ENCODE measurements at places on chromosomes 11 and 22.
A peak's percentile ranks its signal among the peaks of the same experiment; 100 is the strongest.

DNA sequence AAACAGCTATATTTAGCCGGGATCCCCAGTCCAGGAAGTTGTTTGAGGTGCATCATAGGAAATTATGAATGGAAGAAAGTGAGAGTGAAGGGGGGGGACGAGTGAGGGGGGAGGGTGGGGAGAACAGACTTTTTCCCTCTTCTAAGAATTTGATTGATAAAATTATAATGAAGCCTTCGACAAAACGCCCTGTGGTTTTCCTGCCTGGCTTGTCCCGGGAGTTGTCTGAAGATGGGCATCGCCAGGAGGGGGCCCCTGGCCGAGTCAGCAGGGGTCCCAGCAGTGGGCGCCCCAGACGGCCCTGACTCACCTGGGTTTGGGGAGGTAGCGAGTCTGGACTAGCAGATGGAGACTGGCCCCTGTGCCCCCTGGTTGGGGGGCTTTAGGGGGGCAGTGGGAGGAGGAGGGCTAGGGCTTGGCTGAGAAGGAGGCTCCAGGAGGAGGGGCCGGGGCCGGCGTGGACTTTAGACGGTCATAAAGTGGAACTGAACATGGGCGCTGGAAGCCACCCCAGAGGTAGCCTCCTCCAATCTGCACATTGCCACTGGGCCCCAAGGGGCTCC lies 336 bp upstream of the LIF start:
- no peak for DNase-seq

DNA sequence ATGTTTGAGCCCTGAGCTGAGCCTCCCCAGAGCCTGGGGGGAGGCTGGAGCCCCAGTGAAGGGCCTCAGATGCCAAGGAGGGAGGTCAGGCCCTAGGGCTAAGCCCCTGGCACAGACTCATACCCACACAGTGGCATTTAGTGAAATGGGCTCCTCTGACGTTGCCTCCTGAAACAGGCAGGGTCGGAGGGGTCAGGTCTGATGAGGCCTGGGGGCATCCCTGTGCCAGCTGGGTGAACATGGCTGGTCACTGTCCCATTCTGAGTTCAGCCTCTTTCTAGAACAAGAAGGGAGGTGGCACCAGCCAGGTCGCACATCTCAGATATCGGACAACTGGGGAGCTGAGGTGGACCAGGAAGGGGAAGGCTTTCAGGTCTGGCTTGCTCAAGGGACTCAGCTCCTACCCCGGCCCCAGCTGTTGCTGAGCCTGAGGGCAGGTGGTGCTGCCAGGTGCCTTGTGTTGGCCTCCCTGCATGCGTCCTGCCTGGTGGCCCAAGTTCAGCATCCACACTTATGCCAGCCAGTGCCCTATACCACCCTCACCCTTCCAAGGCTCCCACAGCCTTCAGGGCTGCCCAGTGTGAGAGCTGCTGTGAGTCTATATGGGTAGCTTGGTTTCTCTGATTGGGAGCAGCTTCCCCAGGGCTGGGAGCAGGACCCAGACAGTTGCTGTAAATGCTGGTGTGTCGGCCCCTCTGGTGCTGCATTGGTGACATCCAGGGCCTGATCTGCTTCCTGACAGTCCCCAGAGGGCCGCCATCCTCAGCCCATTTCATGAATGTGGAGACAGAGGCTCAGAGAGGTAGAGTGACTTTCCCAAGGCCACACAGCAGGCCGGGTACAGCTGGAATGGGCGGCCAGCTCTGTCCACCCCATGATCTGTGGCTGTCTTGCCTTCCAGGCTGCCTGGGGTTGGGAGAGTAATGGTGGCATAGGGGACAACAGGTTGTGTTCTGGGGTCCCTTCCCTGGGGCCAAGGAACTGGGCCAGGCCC lies 32.8 kb upstream of the PPARA start:
- no peak for DNase-seq

DNA sequence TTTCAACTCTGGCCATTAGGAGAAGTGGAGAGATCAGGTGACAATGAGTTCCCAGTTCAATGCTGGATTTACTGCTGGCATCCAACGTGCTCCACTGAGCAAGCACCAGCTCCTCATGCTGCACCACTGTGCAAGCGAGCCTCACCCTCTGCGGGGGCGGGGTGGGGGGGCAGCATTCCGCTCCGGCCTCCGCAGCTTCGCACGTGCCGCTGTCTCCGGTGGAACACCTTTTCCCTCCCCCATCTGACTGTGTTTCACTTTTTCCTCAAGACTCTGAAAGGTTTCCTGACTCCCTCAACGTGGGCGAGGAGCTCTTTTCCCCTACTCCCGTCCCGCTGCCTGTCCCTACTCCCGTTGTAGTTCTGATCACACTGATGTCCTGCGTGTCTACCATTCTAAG lies 835 bp upstream of the RHOD start:
- DNase-seq = no peak

- peak; percentile 61 for DNase-seq
Observed at GRCh38 chr11:113113801-113114704, 152.8 kb downstream of the NCAM1 start.

DNA sequence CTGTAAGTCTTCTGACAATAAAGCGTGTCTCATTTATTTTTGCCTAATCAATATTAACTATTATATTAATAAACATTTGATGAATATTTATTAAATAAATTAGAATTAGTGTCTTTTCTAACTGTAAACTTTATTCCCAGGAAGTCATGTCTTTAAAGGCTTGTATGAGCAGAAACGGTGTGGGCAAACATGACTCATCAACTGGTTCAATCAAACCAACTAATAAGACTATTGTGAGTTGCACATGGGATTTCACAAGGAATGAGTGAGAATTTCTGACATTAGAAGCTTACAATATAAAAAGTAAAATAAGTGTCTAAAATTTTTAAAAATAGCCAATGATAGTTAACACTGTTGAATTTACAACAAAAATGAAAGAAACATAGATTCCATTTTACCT lies 259.2 kb upstream of the CTSC start:
- DNase-seq = no peak

DNA sequence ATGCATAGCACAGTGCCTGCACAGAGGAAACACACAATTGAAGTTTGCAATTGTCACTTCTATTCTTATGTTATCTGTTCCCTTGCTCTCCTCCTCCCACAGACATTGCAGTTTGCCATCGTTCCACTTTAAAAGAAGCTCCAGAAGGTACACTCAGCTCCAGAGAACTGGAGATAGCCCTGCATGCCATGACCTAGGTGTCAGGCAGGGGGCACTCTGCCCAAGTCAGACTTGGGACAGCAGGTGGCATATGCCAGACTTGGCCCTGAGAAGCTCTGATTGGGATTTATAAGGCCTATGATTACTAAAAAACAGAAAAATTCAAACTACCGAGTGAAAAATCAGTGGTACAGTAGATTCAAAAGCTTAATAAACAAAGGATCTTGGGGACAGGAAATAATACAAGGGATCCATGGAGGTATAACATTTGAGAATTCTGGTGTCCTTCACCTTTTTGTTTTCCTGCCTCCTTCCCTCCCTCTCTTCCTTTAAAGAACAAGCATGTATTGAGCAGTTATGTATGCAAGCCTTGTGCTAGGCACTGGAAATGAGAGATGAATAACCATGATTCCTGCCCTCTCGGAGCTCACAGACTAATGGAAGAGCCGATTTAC lies 40.0 kb downstream of the TENM4 start:
- peak; percentile 63 for DNase-seq

DNA sequence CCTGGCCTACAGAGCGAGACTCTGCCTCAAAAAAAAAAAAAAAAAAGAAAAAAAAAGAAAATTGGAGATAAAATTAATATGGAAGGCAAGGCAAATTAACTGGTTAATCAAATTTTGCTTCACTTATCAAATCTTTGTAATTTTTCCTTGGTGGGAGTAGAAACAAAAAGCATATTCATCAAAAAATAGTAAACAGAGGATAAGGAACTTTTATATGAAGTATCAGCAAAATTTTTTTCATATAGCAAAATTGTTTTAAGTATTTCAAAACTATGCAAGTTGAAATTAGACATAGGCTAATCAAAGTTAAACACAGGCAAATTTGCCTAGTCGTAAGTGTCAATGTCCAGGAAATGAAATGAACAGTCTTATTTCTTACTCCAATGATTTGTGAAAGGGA lies 33.0 kb downstream of the PICALM start:
- DNase-seq = no peak

DNA sequence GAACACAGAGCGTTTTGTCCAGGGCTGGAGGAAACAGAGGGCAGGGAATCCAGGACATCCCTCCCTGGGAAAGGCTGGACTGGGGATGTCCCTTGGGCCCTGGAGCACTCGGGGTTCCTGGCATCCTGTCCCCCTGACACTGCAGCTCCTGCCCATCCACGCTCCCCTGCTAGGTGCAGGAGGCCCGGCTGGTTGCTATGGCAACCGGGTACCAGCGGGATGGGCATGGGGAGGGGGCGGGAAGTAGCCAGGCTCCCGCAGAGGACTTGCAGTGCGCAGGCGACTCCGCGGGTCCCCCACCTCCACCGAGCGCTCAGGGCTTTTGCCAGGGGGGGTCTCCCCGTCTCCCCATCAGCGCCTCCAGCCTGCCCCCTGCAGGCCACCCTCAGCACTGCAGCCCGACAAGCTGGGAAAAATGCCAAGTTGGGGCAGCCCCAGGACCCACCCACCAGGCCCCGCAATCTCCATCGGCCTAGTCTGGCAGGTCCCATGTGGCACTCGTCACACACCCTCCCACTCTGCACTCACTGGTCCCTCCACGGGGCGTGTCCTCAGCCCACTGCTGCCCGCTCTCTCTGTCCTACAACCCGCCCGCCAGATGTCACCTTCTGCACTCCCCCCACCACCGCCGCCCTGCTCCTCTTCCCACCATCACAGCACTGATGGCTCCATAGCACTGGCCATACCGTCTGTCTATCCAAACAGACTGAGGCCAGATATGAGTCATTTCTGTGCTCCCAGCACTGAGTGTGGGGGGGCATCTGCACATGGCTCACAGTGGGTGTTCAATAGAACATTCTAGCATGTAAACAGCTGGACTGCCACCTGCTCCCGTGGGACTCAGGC lies 31.5 kb downstream of the KIAA0930 start:
- DNase-seq = peak; percentile 57

GRCh38 chr11:124482362-124483147 lies 37.1 kb upstream of the OR8B8 start:
- DNase-seq = no peak

DNA sequence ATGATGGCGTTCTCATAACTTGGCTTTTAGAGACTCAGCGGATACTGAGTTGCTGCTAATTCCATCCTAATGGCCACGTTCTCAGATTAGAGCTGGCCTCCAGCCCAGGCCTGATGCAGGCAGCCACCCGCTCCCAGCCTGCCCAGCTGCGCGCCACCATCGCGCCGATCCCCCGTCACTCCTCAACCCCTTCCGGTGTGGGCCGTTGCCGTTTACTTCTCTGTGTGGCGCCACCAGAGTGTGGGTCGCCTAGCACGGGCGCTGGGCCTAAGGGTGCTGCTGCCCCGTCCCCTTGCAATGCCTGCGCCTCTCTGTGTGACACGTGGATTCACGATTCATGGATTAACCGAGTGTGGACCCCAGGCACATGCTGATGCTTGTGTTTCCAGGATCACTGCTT lies 1116.0 kb downstream of the BRD1 start:
- DNase-seq = no peak

DNA sequence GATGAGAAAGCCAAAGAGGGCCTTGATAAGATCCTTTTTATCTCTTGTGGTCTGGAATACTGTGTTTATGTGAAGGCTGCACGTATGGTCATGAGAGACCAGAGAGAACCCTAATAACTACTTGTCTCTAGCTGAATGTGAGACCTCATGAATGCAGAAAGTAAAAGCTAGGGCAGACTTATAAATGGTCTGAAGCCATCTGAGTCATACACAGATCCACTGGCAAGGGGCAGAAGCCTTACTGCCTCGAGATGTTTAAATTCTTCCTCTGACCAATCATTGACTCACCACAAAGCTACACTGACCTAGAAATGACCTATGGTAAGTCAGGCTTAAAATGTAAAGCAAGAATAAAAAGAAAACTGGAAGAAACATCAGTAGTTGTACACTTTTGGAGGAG lies 22.7 kb upstream of the OR4B1 start:
- DNase-seq = no peak

- DNase-seq = no peak
Observed at GRCh38 chr11:130188585-130189347, 29.2 kb downstream of the ST14 start.

DNA sequence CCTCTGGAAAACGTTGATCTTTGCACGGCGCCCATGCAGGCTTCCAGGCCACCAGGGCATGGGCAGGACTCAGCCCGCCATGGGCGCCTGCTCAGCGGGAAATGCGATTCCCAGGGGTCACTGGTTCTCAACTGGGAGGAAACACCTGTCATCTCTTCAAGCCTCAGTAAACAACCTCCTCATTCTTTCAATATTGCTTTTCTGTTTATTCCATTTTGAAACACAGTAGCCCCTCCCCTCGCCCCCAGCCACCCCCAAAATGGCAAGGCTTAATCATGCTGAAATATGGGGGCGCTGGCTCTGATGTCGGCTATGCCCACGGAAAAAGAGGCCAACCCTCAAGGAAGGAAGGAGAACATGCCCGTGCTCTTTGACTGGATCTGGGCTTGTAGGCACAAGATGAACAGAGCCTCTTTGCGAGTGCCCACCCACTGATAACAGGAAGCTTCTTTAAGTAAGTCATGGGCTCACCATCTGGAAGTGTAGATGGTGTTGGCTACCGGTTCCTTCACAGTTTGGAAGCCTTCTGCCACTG lies 594 bp upstream of the POU2AF1 start:
- no peak for DNase-seq

- DNase-seq = no peak
Observed at GRCh38 chr11:104365676-104366075, 201.7 kb upstream of the PDGFD start.

GRCh38 chr11:65392186-65392829 lies 5.9 kb downstream of the FRMD8 start:
- DNase-seq = no peak

DNA sequence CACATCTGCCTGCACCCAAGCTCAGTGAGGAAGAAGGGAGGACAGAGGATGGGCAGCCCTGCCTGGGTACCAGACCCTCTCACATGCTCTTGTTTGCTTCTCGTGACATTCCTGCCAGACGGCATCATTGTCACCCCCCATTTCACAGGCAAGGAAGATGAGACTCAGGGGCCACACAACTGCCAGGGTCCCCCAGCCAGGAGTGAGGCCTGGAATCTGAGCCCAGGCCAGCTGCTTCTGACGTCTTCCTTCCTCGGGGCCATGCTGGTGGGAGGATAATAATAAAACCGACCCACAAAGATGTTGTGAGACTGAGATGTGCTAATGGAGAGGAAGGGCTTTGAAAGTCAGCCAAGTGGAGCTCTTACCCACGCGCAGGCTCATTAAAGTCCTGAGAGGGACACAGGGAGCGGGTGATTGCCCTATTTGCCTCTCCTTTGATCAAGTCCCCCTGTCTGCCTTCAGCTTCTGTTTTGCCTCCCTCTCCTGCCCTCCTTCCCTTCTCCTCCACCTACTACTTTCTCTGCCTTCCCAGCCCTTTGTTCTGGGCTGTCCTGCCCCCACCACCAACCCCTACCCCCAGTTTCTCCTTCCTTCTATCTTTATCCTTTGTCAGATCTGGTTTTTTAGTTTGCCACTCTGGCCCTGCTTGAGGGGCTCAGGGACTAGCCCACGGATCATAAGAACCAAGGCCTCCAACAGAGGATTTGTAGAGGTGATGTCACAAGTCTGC lies 62.7 kb downstream of the MCM5 start:
- no peak for DNase-seq

GRCh38 chr22:17140826-17141766 lies 18.0 kb downstream of the HDHD5 start:
- no peak for DNase-seq
